ENCODE measurements at places on chromosomes 5 and 9.

DNA sequence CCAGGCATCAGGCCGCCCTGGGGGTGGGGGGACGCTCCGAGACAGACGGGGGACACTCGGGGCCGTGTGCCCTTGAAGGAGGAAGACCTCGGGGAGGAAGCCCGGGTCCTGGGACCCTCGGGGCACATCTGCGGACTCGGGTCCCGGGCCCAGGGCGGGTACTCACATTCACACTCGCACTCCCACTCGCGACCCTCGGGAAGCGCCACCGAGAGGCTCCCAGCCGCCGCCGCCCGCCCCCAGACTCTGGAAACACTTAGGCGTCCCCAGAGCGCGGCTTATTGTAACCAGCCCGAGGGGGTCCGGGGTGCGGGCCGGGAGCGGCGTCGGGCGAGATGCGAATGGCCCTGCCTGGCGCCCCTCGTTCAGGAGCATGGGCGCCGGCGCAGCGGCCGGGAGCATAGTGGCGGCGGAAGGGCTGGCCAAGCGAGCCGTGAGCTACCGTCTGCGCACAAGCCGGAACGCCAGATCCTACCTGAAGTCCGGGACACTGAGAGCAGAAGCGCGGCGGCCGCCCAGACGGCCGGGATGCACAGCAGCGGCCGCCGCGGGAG is 559 bp downstream of the ROR2 start:
- DNase-seq = no peak

- DNase-seq = no peak
These were observed 75.4 kb downstream of the OSMR start for GRCh38 chr5:38921174-38921573.

GRCh38 chr5:32589416-32589815 is 4.1 kb downstream of the SUB1 start:
- DNase-seq = no peak

- no peak for DNase-seq
These were observed 149.3 kb downstream of the NTRK2 start for GRCh38 chr9:84818791-84819190.

DNA sequence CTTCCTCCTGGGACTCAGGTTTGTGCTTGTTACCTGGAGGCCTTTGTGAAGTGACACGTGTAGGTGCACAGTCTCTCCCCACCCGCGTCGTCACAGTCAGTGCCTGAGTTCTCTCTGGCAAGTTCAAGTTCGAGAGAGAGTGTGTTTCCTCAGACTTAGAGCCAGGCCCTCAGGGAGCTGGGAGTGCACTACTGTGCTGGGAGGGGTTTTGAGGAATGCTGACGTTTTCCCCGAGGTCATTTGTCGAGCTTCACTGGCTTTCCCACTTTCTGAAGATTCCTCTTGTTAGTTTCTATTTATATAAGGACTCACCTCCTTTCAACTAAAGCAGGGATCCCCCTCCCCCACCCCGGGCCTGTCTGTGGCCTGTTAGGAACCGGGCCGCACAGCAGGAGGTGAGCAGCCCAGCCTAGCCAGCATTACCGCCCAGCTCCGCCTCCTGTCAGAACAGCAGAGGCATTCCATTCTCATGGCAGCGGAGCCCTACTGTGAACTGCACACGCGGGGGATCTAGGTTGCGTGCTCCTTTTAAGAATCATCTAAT is 209.2 kb downstream of the DIRAS2 start:
- DNase-seq = no peak

DNA sequence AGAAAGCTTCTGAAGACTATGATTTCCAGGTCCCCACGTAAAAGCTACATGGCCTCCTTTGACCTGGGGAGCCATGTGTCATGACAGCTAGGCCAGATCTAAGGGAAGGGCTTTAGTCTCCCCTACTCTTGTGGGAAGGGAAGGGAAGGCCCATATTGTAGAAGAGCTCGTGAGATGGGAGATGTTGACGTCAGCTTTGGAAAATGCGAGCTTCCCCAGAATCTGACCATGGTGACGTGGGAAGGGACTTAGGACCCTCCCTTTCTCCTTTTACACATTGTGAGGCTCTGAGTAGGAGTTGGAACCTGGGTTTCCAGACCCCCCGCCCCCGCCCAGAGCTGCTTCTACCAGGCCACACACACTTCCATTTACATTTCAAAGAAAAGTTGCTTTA is 165.5 kb downstream of the SYK start:
- DNase-seq = no peak

DNA sequence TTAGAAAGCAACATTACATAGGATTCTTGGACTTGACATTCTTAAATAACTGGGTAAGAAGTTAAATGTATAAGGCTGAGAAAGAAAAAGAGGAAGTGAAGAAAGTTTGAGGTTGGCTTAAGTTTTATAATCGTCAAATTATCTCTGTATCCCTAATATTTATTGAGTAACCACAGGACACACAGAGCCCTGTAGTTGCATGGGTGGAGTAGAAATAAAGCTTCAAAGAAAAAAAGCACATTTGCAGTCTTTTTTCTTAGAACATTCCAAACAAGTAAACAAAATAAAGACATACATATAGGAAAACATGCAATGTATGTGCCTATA is 137.0 kb downstream of the CCDC192 start:
- no peak for DNase-seq

DNA sequence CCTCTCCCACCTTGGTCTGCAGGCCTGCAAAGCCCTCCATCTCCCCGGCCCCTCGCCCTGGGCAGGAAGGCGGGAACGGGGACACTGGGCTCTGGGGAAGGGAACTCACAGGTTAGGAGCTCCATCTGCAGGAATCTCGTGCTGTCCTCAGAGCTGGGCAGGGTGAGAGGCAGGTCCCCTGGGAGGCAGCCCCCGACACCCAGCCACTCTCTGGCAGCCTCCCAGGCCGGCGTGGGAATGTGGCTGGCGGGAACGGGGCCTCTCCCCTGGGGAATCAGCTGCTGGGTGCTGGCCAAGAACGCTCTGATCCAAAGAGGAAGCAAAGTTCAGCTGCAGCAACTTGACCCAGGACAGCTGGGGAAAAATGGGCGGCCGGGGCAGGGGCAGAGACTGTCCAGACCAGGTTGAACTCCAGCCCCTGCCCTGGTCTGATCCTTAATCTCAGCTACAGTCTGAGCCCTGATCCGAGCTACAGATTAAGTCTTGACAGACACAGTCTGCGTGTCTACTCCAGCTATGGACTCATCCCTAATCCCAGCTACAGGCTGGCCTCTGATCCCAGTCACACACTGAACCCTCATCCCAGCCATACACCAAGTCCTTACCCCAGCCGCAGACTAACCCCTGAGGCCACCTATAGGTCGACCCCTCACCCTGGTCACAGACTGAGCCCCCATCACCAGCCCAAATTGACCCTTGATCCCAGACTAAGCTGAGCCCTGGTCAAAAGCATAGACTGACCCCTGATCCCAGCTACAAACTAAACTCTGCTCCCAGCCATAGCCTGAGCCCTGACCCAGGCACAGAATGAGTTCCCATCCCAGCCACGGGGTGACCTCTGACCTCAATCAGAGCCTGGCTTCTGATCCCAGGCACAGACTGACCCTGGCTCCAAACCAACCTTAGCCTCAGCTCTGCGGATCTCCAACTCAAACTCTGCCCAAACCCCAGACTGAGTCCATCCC is 37.3 kb upstream of the EGFL7 start:
- DNase-seq = peak; percentile 19

GRCh38 chr5:167998148-167998767 is 293.2 kb upstream of the WWC1 start:
- DNase-seq = no peak

- DNase-seq = no peak
These were observed 114.3 kb downstream of the KCTD16 start for GRCh38 chr5:144284931-144285502.

GRCh38 chr5:139658928-139659667 is 10.9 kb downstream of the CXXC5 start:
- DNase-seq = no peak

DNA sequence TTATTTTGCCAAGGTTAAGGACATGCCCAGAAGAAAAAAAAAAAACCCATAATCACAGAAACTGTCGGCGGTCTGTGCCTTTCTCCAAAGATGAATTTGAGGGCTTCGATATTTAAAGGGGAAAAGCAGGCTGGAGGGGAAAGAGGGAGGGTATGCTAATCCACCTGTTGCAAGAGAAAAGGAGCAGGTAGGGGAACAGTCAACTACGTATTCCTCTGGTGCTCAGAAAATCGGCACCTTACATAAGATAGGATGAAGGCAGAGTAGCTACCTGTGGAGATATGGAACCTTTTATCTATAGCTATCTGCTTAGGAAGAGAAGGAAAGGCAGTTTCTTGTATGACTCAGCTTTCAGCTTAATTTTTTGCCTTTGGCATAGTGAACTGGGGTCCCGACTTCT is 77.7 kb downstream of the PTCD2 start:
- no peak for DNase-seq

DNA sequence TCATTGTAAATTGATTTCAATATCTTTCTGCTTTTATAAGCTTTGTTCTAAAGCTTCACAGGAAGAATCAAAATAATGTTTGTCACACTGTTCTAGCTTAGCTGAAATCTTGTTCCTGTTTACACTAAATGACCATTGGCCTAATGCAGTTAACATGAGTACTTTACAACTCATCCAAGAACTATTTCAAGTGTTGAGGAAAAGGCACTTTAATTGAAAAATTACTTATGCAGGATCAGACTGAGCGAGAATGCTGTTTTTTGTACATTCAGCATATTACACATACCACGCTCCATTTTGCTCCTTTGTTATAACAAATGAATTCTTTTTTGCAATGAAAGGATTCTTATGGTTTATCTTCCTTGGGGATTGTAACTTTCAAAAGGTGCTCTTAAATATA is 22.4 kb upstream of the SMIM15 start:
- DNase-seq = no peak

DNA sequence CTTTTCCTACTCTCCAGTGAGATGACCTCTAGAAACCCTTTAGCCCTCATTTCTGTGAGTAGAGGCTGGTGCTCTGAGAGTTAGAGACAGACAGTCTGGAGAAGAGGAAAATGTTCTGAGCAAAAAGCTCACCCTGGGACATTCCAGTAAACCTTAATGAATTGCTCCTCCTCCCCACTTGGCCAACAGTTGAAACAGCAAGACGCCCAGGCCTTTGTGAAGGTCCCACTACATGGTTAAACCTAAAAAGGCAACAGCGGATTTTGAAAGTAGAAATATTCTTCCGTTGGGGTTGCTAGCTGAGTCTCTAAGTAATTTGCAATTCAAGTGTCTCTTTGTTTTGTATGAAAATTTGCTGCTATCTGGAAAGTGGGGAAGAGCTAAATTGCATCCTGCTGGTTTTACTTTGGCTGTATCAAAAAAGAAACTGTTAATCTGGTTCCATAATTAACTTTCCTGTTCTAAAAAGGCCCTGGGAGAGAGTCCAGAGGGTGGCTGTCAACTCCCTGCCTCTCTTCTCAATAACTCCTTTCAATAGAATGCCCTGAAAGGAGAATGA is 63.8 kb downstream of the ATP10B start:
- no peak for DNase-seq

GRCh38 chr5:109923205-109923604 is 233.5 kb downstream of the MAN2A1 start:
- no peak for DNase-seq

DNA sequence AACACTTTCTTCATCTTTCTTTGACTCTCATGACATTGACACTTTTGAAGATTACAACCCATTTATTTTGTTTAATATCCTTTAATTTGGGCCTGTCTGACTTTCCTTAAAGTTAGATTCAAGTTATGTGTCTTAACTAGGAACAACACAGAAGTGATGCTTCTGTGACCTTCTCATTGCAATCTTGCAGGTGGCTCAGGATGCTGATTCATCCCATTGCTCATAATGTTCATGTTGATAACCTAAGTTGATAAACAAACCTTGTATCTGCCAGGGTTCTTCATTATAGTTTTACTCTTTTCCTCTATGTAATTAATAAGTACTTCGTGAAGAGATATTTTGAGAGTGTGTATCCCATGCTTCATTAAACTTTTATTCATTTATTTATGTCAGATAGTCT is 107.2 kb upstream of the SHB start:
- no peak for DNase-seq

DNA sequence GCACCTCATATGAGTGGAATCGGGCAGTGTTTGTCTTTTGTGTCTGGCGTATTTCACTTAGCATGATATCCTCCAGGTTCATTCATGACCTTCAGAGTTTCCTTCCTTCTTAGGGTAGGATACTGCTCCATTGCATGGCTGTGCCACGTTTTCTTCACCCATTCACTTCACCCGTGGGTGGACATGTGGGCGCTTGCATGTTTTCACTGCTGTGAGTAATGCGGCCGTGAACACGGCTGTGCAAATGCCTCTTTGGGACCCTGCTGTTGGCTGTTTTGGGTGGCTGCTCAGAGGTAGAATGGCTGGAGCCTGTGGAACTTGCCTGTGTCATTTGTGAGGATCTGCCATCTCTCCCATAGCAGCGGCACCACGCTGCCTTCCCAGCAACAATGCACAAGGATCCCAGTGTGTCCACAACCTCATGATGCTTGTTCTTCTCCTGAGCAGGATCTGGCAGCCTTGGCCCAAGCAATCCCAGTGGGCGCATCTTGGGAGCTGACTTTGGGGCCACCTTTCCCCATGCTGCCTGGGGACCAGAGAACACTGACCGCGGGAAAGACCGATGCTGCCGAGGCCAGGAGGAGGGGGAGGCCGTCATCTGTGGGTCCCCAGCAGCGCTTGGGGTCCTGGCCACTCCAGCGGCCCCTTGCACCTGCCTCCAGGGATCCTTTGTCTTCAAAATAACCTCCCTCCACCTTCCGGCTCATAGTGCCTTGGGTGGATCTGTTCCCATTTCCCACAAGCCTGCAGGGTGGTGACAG is 2.3 kb upstream of the SCGB3A1 start:
- DNase-seq = no peak

DNA sequence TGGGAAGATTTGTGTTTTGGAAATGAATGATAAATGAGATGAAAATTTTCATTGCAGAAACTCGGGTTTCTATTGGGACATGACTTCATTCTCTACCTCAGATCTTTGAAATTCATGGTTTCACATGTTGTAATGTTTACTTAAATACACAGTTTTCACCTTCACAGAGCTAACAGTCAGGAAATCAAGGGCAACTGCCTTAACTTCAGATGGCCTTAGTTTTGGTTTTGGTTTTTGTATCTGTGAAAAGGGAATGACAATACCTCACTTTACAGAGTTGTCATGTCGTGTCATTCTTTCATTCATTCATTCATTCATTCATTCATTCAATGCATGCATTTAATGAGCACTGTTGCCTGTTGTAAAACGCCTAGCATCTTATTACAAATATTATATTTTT is 41.9 kb downstream of the NIM1K start:
- no peak for DNase-seq

GRCh38 chr9:129343424-129344375 is 165.6 kb upstream of the IER5L start:
- DNase-seq = no peak
